Skeletal muscle cell (primary cell): ENCODE measurements at places on chromosomes 6 and 20.

DNA sequence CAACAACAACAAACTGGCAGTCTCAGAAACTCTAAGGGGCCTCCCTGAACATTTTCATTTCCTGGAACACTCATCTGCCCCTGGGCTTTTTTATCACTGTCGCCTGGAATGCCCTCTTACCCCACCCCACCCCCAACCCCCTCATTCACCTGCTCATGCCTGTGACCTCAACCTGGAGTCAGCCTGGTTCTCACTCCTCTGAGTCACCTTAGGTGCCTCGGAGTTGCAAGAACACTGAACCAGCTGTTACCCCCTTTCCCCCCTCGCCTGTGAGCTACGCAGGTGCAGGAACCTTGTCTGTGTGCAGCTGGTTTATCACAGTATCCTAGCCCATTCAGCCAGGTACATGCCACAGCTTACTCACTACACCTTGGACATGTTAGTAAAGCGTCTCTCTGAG is 12.8 kb upstream of the SNAI1 start:
- DNase-seq: no peak

GRCh38 chr6:22432060-22432459 is 135.2 kb upstream of the PRL start:
- no peak for DNase-seq

DNA sequence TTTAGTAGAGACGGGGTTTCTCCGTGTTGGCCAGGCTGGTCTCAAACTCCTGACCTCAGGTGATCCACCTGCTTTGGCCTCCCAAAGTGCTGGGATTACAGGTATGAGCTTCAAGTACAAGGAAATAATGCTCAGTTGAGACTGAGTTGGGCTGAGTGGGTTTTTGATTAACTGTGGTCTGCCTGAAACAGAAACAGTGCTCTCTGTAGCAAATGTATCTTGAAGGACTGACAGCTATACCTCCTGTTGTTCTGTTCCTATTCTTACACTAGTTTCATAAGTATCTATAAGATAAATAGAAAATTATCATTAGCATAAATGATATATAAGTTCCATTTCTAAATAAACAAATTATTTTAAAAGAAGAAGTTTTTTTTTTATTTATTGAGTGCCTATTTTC is 142.8 kb upstream of the PTPRK start:
- no peak for DNase-seq

DNA sequence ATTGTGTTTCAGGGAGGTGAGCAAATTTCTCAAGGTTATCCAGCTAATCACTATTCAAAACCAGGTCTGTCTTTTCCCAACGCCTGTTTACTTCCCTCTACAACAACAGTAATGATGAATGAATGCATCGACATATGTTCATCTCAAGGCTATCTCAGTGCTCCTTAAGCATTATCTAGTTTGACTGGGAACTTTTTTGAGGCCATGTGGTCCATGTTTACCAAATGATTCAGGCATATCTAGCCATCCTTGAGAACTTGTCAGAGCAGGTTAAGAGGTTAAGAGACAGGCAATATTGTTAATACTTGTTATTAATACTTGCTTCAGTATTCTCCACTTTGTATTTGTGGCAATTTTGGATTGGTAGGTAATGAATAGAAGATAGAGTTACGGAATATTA is 1038.4 kb upstream of the FLRT3 start:
- no peak for DNase-seq

DNA sequence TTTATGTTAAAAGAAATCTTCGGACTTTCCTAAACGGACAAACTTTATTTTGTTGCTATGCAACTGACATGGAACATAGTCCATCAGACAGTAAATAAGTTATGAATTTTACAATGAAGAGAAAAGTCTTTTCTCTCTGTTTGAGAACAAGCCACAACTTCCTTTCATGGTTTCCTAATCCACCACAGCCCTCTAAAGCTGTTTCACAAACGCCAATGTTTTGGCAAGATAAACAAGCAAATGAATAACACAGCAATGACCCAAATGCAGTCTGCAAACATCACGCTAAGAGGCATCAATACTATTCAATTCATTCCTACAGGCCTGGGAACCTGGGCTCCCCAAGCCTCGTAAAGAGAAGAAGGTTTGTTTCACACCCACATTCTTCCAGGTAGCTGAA is 60.4 kb downstream of the HAO1 start:
- no peak for DNase-seq

DNA sequence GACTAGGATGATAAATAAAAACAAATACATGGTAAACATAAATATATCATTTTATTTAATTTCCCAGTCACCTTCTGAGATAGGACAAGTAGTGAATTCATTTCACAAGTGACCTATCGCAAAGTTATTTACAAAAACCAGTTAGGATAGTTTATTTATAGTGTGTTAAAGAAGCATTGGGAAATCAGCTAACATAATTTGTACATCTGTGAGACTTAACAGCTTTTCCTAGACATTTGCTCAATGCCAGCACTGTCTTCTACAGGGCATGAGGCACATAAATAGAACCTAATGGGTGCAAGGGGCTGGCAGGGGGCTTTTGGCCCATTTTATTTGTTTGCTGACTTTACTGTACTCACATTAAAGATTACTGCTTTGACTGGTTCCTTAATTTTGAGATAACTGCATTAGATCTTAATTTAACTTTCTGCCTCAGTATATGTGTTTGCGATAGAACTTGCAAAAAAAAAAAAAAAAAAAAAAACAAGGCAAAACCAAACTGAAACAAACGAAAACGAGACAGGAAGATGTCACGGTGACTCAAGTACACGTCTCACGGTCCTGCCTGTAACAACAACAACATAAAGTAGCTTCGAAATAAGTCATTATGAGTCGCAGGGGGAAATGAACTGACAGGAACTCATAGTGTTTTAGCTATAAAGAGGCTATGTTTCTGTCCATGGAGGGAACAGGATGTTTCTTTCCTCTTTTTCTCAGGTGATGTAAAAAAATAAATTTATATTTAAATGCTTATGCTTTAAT is 133.7 kb upstream of the GMDS start:
- peak; percentile 34 for DNase-seq

GRCh38 chr20:19777981-19778380 is 19.9 kb downstream of the RIN2 start:
- no peak for DNase-seq

DNA sequence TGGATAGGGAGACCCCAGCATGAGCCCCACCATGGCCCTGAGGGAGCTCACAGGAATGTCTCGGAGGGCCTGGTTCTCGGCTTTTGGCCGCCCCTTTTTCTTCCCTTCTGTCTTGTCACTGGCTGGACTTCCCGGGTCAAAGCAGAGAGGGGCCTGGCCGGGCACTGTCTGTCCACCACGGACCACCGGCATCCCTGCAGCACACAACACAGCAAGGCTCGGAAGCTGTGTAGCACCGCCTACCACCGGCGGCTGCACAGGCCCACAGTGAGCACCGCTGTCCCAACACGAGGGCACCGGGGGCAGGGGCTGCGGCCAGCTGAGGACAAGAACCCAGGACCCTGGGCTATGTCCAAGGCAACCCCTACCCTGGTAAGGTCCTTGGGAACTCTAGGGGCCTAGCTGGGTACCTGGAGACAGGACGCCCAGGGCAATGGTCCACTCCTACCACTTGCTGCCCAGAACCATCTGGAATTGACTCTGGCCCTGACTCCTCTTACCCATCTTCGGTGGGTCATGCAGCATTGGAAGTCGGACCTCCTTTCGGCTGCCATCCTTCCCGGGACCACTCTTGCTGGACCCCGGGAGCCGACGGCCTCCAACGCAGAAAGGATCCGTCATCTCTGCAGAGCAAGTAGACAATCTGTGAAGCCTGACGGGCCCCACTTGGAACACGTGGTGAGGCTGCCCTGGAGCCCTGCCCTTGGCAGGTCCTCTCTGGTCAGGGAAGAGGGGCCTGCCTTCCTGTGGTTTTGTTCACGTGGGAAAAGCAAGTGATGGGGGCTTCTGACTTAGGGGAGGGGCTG is 2.2 kb downstream of the ZNF512B start:
- no peak for DNase-seq

- DNase-seq: no peak
These were observed 47.7 kb upstream of the POLR1H start for GRCh38 chr6:30013291-30013922.

GRCh38 chr6:143894655-143895054 is 30.4 kb downstream of the ZC2HC1B start:
- no peak for DNase-seq

GRCh38 chr20:23138226-23138625 is 52.1 kb upstream of the CD93 start:
- no peak for DNase-seq

DNA sequence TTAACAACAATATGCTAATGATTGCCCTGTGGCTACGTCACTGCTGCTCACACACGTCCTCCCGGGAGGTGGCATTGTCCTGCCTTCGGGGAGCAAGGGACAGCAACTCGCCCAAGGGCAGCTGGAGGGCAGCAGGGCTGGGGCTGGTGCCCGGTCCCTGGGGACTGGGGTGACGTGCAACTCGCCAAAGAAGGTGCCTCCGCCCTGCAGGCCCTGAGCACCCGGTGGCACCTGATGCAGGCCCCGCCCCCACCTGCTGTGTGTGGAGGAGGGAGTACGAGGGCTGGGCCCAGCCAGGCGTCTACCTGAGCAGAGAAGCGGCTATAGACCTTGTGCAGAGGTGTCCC is 64.8 kb upstream of the SLCO4A1 start:
- no peak for DNase-seq

DNA sequence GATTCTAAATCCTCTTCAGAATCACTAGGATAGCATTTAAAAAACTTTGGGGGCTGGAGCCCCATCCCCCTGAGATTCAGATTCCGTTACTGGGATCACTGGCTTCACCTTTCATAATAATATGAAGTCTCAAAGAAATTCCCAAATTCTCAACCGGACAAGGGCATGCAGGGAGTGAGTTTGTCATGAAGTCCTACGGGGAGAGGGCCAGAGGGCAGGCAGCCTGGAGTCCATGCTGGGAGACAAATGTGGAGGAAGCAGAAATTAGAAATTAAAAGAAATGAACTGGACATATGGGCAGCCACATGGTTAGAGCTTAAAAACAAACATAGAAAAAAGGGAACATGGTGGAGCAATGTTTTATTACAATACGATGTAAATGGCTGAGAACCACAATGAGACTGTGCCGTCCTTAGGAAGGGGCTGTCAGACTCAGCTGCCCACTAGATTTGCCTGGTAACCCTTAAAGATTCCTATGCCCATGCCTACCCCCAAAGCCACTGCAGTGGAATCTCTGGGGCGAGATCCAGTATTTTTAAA is 142.6 kb downstream of the CEBPB start:
- DNase-seq: no peak

DNA sequence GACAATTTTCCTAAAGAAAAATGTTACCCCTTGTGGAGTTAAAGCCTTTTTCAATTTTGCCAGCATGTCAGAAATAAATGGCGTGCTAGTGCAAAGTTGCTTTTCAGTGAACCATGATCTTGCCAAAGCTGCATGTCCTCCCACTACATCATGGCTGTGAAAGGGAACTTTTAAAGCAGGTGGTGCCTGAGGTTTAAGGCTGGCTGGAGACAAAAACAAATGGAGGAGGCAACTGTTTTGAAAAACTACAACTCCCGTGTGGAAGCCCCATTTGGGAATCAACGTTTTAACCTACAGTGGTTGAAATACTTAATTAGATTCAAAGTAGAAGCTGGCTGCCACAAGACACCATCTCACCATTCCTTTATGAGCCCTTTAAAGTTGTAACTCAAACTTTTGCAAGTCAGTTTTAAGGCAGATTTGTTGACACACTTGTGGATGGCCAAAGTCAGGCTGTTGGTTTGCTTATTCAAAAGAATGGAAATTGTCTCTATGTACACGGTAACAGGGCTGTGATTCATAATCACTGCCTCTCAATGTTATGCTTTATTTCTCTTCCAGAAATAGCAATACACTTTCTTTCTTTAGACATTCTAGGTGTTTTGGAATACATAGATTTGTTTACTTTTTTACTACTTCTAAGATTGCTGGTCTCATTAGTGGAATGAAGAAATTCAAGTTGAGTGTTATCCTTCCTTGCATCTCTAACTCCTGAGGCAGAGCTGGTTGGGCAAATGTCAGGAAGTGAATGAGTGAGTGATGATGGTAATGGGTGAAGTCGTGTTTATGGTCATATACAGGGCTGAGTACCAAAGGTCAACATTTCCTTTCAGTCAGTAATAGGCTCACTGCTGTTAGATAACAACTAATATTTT is 196.4 kb upstream of the GMDS start:
- no peak for DNase-seq

- peak; percentile 97 for DNase-seq
These were observed 35.9 kb downstream of the DUSP22 start for GRCh38 chr6:328136-328670.

GRCh38 chr6:16409531-16410441 is 171.4 kb downstream of the GMPR start:
- no peak for DNase-seq

DNA sequence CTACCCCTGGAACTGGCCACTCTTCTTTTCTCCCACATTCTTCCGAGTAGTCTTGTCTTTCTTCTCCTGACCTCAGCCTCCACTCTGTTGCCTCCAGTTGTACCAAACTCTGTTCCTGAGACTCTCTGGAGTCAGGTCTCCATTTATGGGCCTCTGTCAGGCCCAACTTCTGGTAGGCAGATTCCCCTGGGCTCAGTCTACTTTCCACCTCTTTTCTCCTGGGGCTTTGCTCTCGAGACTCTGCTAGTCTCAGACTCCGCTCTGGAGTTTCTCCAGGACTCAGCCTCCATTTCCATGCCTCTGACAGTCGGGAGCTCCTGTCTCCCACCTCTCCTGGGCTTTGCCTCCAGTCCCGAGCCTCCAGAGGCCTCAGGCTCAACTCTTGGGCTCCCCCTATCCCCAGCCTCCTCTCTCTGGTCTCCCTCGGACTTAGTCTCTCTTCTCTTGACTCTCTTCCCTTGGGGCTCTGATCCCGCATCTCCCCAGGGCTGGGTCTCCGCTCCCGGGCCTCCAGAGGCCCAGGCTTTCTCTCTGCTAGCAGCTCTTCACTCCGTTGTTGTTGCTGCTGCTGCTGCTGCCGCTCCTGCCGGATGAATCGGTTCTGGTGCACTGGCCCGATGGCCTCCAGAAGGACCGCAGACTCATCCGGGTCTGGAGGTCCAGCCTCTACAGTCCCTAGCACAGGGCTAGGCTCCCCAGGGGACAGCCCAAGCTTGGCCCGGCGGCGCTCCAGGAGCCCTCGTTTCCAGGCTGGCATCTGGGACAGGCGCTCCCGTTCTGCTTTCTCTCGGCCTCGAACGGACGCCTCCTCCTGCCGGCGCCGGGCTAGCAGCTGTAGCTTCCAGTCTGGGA is 1.1 kb downstream of the PPP1R18 start:
- no peak for DNase-seq

DNA sequence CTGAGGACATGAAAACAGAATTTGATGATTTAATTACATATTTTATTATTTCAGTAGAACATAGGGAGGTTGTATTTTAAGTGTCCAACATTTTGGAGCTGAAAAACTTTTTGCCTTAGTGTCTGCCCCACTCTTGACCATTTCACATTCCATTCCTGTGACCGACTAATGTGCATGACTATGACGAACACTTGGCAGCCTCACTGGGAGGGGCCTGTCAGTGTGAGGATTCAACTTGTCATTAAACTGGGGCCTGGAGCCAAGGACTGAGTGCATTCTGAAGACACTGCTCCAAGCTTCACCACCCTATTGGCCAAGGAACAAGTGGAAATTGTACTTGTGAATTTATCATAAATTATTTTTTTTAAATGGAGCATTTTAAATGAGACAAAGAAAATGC is 661.3 kb downstream of the BCKDHB start:
- peak; percentile 75 for DNase-seq
